COR-L47 (cell line): ENCODE measurements at places on chromosomes 13 and 19.
A peak's percentile ranks its signal among the peaks of the same experiment; 100 is the strongest.

- no peak for DNase-seq
Observed at GRCh38 chr19:18932216-18932841, 8.7 kb downstream of the HOMER3 start.

DNA sequence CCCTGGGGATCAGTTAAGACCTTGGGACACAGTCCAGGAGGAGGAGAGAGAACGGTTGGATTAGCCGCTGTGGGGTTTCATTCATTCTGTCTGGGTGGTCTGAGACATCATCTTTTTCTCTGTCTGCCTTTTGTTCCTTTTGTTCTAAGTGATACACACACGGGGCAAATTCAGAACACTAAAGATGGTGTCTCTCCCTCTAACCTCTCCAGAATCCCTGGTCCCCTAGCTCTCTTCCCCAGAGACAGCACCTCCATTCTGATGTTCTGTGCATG is 5.0 kb downstream of the BICRA start:
- no peak for DNase-seq

DNA sequence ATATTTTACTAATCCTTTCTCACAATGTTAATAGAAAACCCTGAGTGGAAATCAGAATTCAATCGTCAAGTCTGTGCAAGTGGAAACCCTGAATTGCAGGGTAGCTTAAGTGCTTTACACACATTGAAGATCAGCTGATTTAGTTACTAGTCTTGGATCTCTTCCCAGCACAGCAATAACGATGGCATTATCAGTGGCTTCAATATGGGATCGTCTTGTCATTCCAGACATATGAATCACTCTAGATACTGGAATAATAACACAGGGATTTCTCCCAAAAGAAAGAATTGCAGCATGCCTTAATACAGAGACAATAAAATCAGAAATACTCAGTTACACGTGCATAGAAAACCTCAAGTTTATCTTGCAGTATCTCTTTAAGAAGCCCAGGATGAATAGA is 12.6 kb upstream of the METTL21C start:
- peak; percentile 12 for DNase-seq

- no peak for DNase-seq
Observed at GRCh38 chr19:28217022-28217421, 995.9 kb downstream of the UQCRFS1 start.

- DNase-seq: no peak
Observed at GRCh38 chr19:15244808-15245207, 12.6 kb upstream of the EPHX3 start.
